Activated T-helper 17 cell treated with anti-CD3 and anti-CD28 coated beads, Interleukin-2, amount 50 U/mL, for 72 hours (primary cell): ENCODE measurements at places on chromosomes 3 and 15. TPM values are rescaled to one million over a fixed set of nuclear protein-coding genes. Genes with fewer than 3 reads are reported as not detected.

Gene CFAP92
- 0.50 TPM for total RNA-seq

Gene ITGA11
- 0.95 TPM for total RNA-seq

Gene ITIH4
- 12.8 TPM for total RNA-seq

Gene NUTM1
- not detected for total RNA-seq

Gene SPTBN5
- total RNA-seq: 4.9 TPM

Gene MUC13
- not detected for total RNA-seq

Gene FOXL2NB
- not detected for total RNA-seq

Gene CSNK1G1
- total RNA-seq: 34.5 TPM

Gene ANKRD63
- total RNA-seq: not detected
